Panc1 (cell line): ENCODE measurements at places on chromosomes 7 and 10.

DNA sequence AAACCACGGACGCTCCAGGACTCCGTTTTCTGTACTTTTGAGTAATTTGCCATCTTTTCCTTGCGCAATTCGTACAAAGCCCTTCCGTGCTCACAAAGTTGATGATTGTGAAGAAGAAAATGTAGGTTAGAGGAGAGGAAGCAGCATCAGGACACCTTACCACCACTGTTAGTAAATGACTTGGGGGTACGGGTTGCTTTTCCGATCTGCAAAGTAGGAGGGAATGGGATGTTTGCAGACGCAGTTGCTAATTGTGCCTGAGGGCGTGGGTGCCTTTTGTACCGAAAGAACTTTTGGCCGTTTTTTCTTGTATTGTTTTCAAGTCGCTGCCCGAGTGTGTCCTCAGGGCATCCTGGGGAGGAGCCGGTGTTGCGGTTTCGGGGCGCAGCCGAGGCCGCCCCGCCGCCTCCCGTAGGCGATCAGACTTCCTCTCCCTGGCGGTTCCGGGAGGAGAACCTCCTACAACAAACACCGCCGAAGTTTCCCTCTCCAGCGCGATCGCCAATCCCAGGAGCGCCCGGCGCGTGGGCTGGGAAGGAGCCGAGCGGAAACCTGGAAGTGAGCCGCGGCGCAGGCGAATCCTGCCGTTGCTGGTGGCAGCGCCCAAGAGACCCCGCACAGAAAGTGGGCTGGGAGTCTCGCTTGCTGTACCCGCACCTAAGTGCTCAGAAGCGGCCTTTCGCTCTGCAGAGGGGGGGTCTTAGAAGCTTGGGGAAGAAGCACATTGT, 1.0 kb downstream of the PRR15 start:
- DNase-seq = no peak

GRCh38 chr7:73822319-73823173, 8.2 kb upstream of the CLDN4 start:
- peak; percentile 99 for DNase-seq

DNA sequence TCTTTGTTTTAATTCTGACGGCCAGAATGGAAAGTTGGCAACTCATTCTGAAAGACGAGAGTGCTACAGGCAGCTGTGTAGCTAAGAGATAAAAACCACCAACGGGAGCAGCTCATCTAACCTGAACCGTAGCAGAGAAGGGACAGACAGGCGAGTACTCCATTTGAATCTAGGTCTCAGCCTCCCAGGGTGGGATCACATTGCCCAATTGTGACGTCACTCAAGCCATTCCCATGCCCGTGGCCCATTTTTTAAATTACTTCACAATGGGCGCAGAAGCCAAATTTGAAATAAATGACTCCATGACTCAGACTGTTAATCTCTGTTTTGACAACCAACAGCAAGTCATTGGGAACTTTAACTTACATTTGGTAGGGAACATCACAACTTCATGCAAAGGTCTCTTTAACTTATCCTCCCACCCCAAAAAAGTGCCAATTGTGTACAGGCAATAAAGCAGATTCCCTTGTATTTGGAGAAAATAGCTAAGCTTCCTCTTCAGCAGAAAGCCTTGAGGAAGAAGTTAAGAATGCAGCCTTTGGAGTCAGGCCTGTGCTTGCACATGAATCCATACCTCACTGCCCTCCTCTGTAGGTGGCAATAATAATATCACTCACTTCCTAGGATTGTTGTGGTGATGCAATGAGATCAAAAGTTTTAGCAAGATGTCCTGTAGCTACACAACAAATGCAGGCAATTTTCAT, 93.2 kb upstream of the KIF5B start:
- no peak for DNase-seq

DNA sequence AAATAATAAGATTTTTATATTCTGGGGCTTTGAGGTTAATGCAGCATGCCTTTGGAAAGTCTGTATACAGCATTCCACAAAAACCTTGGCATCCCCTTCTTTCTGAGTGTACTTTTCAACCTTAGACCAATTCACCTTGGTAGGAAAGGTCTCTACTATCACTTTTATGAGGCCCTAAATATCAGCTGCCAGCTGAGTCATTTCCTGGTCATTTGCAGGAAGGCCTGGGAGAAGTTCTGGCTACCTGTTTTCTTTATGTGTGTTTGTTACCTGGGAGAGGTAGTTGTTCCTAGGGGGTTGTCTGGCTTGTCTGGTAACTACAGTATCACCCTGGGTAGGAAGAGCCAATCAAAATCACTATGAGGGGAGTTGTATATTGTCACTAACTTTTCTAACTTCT, 4.1 kb downstream of the SPAM1 start:
- no peak for DNase-seq

DNA sequence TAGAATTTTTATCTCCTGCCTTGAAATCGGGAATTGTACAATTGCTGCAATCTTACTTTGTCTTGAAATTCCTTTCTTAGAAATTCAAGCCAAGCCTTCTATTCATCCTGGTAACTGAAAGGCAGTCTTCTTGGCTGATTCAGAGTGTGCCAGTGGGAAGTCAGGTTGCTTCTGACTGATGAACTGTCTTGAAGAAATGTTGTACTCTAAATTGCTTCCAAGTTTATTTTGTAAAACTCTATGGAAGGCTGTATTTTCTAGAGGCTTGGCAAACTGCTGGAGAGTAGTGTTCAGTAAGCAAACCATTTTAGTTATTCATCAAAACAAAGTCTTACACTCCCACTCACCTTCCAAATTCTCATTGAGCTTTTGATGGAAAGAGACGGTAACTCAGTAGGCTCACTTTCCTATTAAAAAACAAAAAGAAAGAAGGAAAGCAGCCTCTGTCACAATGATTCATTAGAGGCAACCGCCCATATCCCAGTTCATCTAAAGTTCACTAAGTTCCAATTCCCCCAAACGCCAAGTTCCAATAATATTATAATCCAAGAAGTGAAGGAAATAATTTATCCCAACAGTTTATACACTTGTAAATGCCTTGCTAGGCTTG, 187.9 kb upstream of the MALRD1 start:
- no peak for DNase-seq

DNA sequence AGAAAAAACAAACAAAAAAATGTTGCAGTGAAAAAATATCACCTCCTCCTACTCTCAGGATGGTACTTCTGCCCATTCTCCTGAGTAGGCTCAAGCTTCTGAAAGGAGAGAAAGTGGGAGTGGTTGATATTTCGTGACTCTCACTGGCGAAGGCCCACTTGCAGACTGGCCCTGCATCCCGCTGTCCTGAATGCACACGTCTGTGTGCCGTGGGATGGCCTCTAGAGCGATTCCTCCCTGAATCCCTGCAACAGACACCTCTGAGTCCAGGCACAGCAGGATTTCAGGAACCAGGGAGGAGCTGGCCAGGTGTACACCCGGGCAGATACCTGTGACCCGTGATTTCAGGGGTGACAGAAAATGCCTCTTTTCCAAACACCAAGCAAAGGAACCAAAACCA, 319.2 kb downstream of the DPP6 start:
- no peak for DNase-seq

DNA sequence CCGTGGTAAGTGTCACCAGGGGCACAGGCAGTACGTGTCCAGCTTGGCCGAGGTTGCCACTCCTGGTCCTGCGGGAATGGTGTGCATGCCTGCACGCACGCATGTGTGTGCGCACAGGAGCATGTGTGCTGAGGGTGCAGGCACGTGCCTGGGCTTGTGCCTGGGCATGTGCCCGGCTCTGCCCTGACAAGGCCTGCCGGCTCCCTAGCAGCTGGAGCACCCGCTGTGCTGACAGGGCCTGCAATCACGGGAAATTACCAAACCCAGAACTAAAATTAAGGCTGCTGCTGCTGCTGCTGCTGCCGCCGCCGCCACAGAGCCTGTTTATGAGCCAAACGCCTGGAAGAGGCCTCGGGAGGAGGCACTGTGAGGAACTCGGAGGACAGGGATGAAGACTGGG, 28.7 kb downstream of the GHRHR start:
- DNase-seq = no peak

- DNase-seq = no peak
Observed at GRCh38 chr7:134121632-134122139, 5.5 kb upstream of the LRGUK start.

GRCh38 chr7:16841681-16842080, 36.9 kb upstream of the AGR2 start:
- DNase-seq = no peak

- DNase-seq = no peak
Observed at GRCh38 chr7:98024075-98024474, 34.1 kb upstream of the OCM2 start.

- DNase-seq = no peak
Observed at GRCh38 chr10:132066812-132067211, 1.1 kb downstream of the JAKMIP3 start.

- DNase-seq = no peak
Observed at GRCh38 chr10:86979296-86979818, 11.1 kb downstream of the ADIRF start.

DNA sequence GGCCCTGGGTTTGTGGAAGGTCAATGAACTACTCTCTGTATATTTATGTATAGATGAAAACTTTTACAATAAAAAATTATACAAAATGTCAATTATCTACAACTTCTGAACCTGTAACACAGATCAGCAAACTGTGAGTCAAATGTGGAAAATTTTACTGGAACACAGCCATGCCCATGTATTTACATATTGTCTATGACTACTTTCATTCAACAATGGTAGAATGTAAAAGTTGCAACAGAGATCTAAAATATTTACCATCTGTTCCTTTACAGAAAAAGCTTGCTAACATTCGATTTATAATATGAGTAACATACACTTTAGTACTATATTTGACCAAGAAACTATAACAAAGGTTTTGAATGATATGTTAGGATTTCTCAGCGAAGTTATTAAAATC, 481.6 kb downstream of the PARD3 start:
- no peak for DNase-seq

- DNase-seq = peak; percentile 95
Observed at GRCh38 chr10:69217119-69217754, 2.9 kb upstream of the HKDC1 start.

GRCh38 chr7:17304926-17305325, 6.5 kb downstream of the AHR start:
- DNase-seq = peak; percentile 91

DNA sequence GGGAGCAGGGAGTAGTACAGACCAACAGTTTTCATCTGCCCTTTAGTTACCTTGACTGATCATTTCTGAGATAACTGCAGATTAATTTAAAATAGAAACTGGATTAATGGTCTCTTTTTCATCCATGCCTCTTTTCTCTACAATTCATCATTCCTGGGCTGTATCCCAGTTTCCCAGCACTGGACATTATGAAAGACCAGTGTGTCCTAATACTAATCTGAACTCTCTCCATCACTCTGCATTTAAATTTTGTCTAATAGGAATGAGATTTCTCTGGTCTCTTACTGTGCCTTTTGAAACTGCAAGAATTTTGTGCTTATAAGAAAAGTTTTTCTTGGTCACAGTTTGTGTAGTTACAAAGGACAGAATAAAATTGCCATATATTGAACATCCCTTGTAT, 12.7 kb downstream of the PLEKHA8 start:
- no peak for DNase-seq

GRCh38 chr7:9240001-9240400, 806.6 kb downstream of the NXPH1 start:
- no peak for DNase-seq

GRCh38 chr10:23439452-23439960, 631 bp downstream of the OTUD1 start:
- no peak for DNase-seq

DNA sequence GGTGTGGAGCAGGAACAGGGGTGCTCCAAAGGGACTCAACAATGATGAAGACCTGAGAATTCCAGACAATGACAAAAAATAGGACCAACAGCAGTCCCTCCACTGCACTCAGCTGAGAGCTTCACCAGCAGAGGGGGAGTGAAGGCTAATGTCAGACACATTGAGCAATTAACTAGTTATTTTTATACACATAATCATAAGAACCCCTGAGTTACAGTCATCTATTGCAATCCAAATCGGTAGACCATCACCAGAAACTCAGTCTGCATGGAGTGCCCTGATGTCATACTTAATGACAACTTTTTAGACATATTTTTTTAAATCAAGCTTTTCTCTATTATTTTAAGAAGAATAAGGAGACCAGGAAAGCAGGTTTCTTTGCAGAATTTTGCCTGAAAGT, 30.6 kb upstream of the IKZF1 start:
- no peak for DNase-seq

GRCh38 chr10:35384265-35384868, 48.1 kb downstream of the CCNY start:
- no peak for DNase-seq

- no peak for DNase-seq
Observed at GRCh38 chr10:128885573-128886555, 581.2 kb upstream of the MGMT start.

GRCh38 chr7:75915416-75916156, 631 bp downstream of the POR start:
- no peak for DNase-seq

GRCh38 chr10:59360605-59361405, 1.5 kb downstream of the FAM13C start:
- no peak for DNase-seq

- DNase-seq = no peak
Observed at GRCh38 chr7:98265841-98266271, 13.8 kb upstream of the TECPR1 start.

- DNase-seq = no peak
Observed at GRCh38 chr7:125516194-125516593, 586.6 kb upstream of the POT1 start.

- DNase-seq = no peak
Observed at GRCh38 chr10:71995887-71996575, 31.8 kb downstream of the CHST3 start.

GRCh38 chr10:30170146-30170545, 110.8 kb upstream of the JCAD start:
- no peak for DNase-seq

- DNase-seq = no peak
Observed at GRCh38 chr10:18352175-18352574, 212.0 kb downstream of the CACNB2 start.

DNA sequence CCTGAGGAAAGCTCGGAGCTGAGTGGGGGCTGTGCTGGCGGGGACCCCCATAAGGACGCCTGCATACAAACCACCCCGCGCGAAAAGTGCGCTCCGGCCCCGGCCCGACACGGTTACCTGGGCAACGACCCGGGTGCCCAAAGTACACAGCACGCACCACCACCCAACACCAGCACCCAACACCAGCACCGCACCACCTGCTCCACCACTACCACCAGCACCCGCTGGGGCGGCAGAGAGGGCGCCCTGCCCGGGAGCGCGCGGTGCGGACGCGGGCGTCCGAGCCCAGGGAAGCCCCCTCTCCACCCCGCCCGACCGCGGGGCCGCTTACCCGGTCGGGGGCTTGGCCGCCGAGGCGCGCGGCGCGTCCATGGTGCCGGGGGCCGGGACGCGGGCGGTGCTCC, 345 bp downstream of the COBL start:
- DNase-seq = no peak

GRCh38 chr10:35564341-35564968, 40.7 kb upstream of the GJD4 start:
- no peak for DNase-seq

GRCh38 chr10:10803278-10803677, 214.4 kb upstream of the CELF2 start:
- DNase-seq = no peak

DNA sequence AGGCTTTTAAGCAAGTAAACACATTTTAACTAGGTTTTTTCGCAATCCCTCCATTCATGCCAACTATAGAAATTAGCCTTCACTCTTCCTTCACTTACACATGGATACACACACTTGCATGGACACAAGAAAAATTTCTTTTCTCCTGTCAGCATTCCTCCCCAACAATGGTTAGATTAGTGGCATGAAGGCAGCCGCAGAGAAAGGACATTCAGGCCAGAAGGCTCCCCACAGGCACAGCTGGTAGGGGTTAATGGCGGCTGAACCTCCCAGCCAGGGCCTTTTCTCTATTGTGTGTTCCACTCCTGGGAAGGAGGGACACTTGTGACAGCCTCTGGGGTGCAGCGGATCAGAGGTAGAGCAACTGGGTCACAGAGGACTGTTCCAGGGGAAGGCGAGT, 255.0 kb upstream of the SP8 start:
- no peak for DNase-seq
